ENCODE measurements at places on chromosomes 7 and 10.
A peak's percentile ranks its signal among the peaks of the same experiment; 100 is the strongest.

- DNase-seq, result no peak
These were observed 39.2 kb upstream of the OTUD1 start for GRCh38 chr10:23399701-23400144.

DNA sequence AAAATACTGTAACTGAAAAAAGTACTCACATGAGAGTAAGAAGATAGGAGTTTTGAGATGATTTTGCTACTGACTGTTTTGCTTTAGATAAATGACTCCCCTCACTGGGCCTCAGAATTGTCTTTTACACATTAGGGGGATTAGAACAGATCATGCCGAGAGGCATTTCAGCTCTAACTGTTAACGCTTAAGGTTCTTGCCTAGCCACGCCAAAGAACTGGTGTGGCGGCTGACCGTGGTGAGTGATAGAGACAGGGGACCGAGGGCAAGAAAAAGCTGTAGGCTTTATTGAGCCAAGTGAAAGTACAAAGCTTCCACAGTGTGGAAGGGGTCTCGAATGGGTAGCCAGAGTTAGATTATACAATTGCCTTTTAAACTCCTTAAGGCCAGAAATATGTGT lies 368.5 kb upstream of the MYO3A start:
- DNase-seq, result no peak

DNA sequence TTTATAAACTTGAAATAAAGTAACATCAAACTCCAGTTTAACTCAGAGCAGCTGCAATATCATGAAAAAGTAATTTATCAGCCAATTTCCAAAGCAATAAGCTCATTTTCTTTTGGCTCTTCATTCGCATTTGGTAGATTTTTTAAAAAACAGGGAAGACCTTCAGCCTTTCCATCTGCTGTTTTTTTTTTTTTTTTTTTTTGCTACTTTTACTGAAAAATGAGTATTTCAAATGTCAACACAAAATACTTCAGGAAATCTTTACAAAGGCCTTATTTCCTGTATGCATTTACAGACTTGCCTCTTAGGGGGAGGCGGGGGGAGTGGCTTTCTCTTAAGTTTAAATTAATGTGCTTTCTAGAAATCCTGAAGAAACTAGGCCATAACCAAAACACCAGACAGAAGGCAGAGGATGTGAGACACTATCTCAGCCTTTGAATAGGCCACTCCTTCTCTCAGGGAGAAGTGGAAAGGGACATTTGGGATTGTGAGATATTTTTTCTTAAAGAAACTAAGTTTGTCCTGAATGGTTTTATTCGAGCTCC lies 91.8 kb downstream of the COL28A1 start:
- no peak for DNase-seq

DNA sequence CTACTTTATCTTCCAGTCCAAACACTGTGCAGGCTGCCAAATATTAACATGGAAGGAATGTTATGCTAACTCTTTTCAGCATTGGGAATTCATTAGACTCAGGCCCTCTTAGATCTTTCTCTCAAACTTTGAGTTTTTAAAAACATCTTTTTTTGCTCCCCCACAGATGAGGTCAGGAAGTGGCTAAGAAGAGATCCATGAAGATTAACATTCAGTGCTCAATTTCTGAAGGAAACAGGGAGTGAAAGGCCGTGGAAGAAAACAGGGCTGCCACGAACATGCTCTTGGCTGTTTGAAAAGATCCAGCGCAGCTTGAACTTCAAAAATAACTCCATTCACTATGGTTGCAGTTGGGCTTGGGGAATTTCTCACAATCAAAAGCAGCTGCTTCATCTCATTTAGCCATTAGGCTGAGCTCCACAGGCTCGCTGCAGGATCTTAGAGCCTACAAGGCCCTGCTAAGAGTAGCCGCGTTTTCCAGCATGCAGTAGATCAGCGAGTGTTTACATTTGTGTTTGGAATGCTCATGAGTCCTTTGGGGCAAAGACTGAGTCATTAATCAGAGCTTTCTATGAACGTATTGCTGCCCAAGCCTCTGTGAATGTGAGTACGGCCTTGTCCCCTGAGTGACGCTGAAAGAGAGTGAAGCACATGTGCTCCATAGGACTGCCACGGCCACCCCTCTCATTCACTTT lies 41.2 kb upstream of the TNS3 start:
- no peak for DNase-seq

DNA sequence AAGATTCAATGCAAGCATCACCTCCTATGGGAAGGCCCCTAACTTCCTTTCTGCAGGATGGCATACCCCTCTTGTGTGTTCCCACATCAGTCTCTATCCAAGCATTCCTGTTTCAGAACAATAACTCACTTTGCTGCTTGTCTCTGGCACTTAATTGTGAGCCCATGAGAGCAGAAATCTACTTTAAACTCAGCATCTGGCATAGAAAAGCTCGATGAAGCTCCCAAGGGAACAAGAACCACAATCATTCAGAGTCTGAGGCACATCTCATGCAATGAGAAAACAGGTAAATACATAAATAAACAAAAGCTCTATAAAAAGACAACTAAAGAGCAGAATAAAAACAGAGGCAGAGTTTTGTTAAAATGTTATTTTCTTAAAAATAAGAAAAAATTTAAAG lies 66.2 kb downstream of the VPS41 start:
- no peak for DNase-seq

DNA sequence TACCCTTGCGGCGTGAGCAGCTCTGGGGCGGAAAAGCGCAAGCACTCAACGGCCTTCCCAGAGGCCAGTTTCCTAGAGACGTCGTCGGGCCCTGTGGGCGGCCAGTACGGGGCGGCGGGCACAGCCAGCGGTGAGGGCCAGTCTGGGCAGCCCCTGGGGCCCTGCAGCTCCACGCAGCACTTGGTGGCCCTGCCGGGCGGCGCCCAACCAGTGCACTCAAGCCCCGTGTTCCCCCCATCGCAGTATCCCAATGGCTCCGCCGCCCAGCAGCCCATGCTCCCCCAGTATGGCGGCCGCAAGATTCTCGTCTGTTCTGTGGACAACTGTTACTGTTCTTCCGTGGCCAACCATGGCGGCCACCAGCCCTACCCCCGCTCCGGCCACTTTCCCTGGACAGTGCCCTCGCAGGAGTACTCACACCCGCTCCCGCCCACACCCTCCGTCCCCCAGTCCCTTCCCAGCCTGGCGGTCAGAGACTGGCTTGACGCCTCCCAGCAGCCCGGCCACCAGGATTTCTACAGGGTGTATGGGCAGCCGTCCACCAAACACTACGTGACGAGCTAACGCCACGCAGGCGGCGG lies 12.6 kb downstream of the TRIM8 start:
- no peak for DNase-seq

- no peak for DNase-seq
These were observed 120.2 kb downstream of the FAM53B start for GRCh38 chr10:124624006-124624405.

GRCh38 chr10:77436257-77436975 lies 201.2 kb downstream of the KCNMA1 start:
- DNase-seq, result no peak

DNA sequence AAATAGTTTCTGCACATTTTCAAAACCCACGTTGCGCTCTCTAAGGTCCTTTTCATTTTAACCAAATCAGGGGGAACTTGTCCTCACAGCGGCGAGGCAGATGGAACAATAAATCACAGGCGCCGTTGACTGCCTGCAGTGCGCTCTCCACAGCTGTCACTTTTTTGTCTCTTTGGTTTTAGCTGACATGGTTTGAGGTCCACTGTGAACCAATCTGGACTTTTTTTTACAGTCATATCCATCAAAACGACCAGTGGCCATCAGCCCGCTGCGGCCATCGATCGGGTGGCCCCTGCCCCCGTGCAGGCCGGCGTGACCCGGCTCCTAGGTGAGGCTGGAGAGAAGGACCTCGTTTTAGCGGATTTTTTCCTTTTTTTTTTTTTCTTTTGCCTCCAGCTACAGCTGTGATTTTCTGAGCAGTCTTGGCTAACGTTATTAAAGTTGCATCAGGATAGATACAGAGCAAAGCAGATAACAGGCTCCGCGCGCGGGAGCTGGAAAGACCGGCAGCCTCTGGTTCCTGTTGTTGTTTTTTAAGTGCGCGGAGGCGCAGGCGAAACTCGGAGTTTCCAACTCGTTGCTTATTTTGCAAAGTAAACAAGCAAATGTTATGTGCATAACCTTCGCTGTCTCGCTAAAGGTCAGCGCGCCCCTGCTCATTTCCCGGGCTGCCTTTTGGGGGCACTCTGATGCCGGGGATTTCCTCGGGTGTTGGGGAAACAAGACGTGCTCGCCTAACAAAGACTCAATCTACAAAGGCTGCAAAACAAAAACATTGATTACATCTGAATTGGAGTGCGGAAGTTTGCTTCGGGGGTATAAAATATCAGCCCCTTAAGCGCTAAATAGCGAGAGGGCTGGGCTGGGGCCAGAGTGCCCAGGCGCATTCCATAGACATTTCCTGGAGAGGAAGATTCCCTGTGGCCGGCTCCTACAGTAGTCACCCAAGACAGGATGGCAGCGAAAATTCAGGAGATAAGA lies 414.8 kb upstream of the MKI67 start:
- no peak for DNase-seq

GRCh38 chr7:27111042-27111750 lies 8.7 kb upstream of the HOXA2 start:
- no peak for DNase-seq

DNA sequence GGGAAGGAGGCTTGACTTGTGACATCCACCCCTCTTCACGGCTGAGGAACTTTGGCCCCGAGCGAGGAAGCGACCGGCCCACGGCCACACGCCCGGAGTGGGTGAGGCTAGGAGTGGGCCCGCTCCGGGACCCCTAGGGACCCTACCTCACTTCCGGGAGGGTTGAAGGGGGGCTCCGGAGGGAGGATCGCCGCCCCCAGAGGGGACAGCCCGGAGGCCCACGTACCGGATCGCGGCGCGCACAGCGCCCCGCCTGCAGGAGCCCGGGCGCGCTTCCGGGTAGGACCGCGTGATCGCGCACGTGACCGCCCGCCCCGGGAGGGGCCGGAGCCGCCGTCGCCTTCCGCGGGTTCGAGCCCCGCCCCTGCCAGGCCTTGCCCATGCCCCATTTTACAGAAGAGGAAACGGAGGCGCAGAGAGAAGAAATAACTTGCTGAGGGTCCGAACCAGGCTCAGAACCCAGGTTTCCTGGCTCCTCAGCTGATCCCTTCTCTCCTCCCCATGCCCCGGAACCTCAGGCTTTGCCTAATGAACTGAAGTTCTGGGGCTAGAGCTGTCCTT lies at the start of gene HPS1:
Gene HPS1, minus strand, starts transcription at position 275 of the 561 bp plus-strand sequence. CDS start 3,695 bp downstream, outside the sequence.
- DNase-seq, result peak; percentile 82
